Astrocyte (in vitro differentiated cells and primary cell): ENCODE measurements at places on chromosomes 5 and 9.

DNA sequence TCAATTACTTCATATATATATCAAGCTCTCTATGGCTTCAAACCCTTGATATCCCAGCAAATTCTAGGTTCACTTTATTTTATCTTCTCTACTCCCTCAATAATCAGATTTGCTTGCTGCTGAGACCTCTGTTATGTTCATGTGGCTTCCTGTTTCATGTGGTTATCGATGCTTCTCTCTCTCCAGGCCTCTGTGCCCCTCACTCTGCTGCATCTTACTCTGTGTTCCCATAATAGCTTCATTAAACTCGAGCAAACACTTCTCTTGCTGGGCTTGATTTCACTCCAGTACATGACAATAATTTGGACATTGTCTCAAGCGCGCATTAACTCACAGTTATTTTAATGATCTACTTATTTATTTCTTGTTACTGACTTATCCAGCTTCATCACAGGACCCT is 798.8 kb downstream of the CDH9 start:
- DNase-seq: no peak

GRCh38 chr9:82499337-82499736 is 510.8 kb downstream of the SPATA31D1 start:
- DNase-seq: no peak

DNA sequence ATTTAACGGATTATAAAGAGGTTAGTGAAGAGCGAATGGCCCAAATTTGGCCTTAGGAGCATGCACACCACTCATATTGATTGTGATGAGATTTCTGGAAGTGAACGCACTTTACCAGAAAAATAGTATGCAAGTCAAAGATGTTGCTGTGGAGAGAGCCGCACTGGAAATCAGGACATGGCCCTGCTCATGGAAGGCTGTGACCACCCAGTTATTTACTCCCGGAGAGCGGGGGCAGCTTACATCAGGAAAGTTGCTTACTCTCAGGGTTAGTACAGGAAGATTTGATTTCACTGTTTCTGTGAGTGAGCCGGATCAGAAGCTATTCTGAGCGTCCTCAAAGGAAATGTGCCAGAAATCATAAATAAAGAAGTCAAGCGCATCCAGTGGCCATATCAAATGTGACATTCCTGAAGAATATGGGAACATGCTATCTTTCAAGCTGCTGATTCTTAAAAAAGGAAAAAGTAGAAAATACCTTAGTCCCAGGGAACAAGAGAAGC is 42.9 kb upstream of the STRBP start:
- no peak for DNase-seq

DNA sequence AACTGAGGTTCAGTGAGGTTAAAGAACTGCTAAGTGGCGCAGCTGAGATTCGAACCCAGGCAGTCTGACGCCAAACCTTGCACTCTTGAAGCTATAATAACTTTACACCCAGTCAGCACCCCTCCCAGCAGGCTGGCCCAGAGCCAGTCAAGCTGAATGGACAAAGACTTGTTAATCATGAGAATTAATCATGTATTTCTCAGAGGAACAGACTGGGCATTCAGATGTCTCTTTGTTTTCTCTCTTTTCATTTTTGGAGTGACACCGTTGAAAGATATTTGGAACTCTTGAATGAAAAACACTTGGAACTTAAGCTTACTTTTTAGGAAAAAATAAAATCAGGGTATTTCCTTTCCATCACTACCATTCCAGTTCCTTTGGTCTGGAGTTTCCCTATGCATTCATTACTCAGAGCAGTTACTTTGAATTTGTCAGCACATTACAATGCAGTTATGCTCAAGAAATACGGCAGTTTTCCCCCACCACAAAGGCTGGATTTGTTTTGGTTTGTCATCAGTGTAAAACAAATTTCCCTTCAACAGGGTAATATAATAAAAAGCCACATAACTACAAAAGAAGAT is 22.6 kb upstream of the MAMDC2 start:
- DNase-seq: peak; percentile 95

GRCh38 chr5:97499605-97500004 is 316.6 kb upstream of the RIOK2 start:
- DNase-seq: peak; percentile 18

DNA sequence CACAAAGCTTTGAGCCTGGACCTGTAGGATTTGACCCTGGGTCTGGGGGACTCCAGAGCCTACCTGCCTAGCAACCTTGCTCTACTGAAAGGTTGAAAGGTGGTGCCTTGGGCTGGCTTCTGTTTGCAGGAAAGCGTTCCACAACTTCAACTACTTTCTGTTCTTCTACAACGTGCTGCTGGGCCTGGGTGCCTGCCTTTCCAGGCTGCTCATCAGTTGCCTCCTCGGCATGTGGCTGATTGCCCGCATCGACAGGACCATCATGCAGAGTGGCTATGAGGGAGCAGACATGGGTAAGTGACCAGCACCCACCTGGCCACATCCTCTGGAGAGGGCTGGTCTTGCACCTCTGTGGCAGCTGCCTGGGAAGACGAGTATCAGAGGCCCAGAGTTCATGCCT is 13.6 kb upstream of the CCDC180 start:
- no peak for DNase-seq

DNA sequence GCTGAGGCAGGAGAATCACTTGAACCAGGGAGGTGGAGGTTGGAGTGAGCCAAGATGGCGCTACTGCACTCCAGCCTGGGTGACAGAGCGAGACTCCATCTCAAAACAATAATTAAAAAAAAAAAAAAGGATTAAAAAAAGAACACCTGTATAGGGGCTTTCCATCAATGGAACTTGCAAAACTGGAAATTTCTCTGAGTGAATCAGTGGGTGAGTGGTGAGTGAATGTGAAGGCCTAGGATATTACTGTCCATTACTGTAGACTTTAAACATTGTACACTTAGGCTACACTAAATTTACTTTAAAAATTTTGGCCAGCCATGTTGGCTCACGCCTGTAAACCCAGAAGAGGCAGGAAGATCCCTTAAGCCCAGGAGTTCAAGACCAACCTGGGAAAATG is 5.7 kb upstream of the RARS1 start:
- no peak for DNase-seq

- no peak for DNase-seq
These were observed 28.1 kb downstream of the TTC23L start for GRCh38 chr5:34866989-34867471.

DNA sequence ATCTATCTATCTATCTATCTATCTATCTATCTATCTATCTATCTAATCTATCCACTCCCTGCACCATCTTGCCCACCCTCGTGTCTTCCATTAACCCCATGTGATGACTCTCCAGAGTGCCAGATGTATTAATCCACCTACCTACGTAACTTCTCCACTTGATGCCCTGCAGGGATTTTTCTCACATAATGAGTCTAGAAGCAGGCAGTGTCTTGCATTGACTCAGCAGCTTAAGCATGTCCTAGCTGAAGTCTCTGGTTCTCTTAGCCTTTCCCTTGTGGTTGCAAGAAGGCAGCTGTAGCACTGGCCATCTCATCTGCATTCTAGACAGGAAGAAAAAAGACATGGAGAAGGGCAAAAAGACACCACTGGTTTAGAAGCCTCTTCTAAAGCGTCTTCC is 96.7 kb upstream of the ALDH1B1 start:
- DNase-seq: no peak

- DNase-seq: peak; percentile 11
These were observed 848 bp downstream of the RAD50 start for GRCh38 chr5:132557478-132558172.

- DNase-seq: peak; percentile 93
These were observed 192.2 kb downstream of the C9orf152 start for GRCh38 chr9:110015759-110016158.

GRCh38 chr9:20330688-20331087 is 291.6 kb downstream of the MLLT3 start:
- no peak for DNase-seq

DNA sequence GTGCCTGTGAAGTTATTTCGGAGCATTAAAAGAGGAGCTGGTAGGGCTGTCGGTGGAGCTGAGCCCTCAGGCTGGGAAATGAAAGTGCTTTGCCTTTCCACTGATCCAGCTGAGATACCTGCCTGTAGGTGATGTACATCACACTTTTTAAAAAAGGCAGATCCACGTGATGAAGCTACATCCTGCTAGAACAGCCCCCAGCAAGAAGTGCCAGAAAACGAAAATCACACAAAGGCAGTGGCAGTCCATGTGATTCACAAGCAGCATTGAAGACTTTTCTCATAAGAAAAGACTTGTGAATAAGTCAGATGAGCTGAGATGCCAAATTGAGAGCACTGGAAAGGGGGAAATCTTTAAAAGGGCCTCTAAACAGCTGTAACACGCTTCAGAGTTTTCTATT is 765.1 kb downstream of the PTPRD start:
- no peak for DNase-seq

DNA sequence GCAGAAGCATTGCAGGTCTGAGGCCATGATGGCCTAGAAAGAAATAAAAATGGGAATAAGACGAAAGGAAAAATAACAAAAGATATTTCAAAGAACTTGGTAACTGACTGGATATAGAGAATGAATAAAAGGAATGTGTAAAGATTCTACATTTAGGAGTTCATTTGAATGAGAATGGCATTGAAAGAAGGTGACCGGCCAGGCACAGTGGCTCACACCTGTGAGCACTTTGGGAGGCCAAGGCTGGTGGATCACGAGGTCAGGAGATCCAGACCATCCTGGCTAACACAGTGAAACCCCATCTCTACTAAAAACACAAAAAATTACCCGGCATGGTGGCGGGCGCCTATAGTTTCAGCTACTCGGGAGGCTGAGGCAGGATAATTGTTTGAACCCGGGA is 8.6 kb downstream of the ZBTB26 start:
- no peak for DNase-seq

DNA sequence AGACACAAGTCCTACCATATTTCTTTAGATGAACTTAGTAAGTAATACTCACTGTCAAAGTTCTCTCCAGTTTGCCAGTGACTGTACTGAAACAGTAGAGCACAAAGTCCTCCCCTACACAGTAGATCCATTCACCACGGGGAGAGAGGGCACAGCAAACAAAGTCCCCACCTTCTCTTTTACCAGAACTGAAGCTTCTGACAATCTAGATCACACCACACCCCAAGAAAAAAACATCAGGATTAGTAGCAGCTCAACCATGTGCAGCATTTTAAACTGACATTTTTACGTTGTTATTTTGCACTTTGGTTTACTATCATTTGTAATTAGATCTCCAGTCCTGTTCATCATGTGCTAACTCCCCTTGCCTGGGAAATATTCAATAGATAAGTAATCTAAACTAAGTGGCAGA is 23.0 kb downstream of the DNAJA1 start:
- DNase-seq: no peak

- no peak for DNase-seq
These were observed 1.3 kb upstream of the EXOSC2 start for GRCh38 chr9:130692321-130692720.

- DNase-seq: no peak
These were observed 168.6 kb downstream of the NNT start for GRCh38 chr5:43771611-43772031.

GRCh38 chr9:115743709-115744605 is 409.6 kb upstream of the PAPPA start:
- DNase-seq: no peak
